Fibroblast of upper back skin (primary cell): ENCODE measurements at places on chromosomes 1 and 21.

- peak; percentile 10 for DNase-seq
These were observed 67.3 kb downstream of the RHOU start for GRCh38 chr1:228802386-228803220.

GRCh38 chr1:167542109-167543032 is 11.2 kb downstream of the CREG1 start:
- DNase-seq: no peak

GRCh38 chr1:88289401-88290102 is 394.5 kb upstream of the PKN2 start:
- no peak for DNase-seq

GRCh38 chr1:74771913-74772515 is 39.1 kb downstream of the TYW3 start:
- DNase-seq: peak; percentile 57

- DNase-seq: no peak
These were observed 137.7 kb downstream of the SETD4 start for GRCh38 chr21:35922618-35923017.

GRCh38 chr1:172144445-172145061 is 275.9 kb upstream of the C1orf105 start:
- peak; percentile 100 for DNase-seq

- DNase-seq: no peak
These were observed 28.1 kb upstream of the COL6A2 start for GRCh38 chr21:46069719-46070279.

DNA sequence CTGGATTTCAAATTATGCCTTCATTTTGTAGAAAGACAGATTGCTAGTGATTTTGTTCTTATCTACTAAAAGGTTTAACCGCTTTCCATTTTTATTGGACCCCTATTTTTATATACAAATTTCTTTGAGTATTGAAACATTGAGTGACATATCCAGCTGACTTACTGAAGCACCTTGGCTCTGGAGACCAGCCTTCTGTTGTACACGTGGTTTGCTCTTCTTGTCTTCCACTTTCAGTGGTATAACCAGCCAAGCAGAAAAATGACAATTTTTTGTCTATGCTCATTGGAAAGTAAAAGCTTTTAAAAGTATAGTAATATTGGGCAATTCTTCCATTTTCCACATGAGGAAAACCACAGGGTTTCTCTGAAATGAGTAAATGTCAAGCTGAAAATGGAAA is 4.4 kb downstream of the F13B start:
- no peak for DNase-seq
